ENCODE measurements at places on chromosomes 3 and 15.

DNA sequence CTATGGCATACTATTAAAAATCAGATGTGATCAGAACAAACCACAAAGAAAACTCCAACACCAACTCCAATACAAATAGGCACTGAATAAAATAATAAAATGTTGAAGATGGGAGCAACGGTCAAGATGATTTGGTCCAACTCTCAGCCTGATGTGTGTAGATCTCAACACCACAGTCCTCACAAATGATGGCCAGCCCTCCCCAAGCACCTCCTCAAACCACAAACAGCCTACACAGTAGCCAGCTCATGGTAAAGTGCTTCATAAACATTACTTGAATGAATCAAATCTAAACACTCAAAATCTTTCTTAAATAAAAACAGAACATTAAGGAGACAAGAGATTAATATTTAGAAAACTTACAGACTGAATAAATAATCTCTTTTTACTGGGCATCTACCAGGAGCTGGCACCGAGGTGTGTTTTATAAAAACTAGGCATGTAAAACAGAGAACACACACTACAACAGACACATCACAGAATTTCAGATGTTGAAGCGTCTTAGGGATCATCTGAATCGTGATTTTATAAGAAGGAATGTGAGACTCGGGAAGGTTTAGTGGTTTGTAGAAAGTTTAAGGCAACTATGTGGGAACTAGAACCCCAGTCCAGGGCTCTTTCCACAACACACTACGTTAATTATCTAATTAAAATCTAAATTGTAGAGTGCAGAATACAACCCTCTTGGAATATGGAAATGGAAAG, 102.4 kb downstream of the MYLK start:
- no peak for DNase-seq

GRCh38 chr3:119098003-119098402, 48.0 kb upstream of the TEX55 start:
- no peak for DNase-seq

GRCh38 chr3:4409415-4409814, 57.7 kb downstream of the SUMF1 start:
- DNase-seq: no peak

- DNase-seq: no peak
Measured at GRCh38 chr3:16523778-16524177, 10.3 kb upstream of the RFTN1 start.

- DNase-seq: no peak
Measured at GRCh38 chr3:62571916-62572315, 198.6 kb upstream of the FEZF2 start.

- no peak for DNase-seq
Measured at GRCh38 chr3:132772252-132772651, 50.0 kb upstream of the NPHP3 start.

DNA sequence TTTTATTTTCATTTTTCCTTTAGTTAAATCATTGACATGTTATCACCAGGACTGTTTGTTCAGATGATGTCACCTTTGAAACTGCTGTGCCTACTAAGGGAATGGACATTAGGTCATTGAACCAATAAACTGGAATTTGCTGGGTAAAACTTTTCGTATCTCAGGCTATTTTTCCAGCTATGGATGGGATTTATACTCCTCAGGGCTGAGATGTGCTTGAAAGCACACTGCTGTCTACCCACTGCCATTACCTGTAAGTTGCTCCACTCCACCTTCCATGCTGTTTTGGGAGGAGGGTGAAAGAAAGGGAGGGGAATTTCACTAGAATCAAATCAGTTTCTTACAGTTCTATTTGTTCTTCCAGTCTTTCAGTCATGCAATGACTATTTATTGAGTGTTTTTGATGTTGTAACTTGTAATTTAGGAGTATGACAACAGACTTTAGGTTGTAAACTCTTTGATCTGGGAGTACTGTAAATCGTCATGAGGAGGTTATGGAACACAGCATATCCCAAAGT, 11.3 kb downstream of the EHD4 start:
- no peak for DNase-seq

DNA sequence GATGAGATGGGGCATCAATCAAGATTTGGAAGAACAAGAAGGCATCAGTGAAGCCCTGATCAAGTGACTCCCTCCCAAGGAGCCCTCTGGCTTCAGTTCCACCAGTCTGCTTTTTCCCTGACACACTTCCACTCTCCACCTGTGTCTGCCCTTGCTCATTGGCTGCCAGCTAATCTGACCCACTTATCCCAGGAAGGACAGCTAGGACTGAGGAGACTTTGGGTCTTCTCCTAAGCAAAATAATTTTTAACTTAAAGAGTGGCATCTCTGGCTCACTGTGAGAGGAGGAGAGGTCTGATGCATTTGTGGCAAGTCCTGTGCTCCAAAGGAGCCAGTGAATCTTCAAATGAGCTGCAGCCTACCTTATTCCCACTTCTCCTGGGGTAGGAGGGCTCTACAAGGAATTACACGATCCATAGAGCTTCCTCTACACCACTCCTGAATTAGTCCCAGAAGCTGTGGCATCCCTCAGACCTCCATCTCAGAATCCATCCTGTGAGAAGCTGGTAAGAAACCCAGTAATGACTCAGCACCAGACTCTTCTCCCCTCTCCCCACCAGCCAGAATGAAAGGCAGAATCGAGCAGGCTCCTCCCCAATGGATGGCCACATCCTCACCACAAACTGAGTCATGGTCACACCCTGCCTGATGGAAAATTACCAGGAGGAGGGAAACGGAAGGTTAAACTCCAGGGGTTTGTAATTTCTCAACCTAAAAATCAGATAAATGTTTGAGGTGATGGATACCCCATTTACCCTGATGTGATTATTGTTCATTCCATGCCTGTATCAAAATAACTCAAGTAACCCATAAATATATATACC, 6.3 kb upstream of the PKM start:
- DNase-seq: no peak

- no peak for DNase-seq
Measured at GRCh38 chr3:116188231-116188785, 257.0 kb downstream of the LSAMP start.

- no peak for DNase-seq
Measured at GRCh38 chr3:101702726-101703125, 16.2 kb upstream of the RPL24 start.

DNA sequence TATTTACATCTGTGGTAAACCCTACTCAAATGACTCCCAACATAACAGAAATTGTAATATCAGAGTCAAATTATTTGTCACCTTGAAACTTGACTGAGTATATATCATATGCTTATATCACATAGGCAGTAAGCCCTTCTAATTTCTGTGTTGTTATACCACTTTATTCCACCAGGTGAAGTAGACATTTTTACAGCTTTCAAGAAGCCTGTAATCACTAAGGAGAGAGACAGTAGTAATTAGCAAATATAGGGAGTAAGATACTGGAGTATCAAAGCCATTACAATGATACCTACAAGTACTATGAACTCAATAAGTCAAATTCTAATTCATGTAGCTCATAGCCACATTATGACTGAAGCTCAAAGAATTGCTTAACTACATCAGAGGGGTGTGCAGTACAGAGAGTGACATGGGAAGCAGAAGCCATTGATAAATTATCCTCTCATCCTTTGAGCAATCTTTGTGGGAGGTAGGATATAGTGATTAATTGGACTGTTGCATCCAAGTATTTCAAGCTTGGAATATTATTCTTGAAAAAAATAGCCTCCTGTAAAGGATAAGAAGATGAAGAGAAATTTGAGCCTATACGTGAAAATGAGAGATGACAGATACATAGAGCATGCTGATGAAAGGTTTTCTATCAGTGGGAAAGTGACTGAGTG, 1005.9 kb downstream of the ZPLD1 start:
- DNase-seq: no peak

- no peak for DNase-seq
Measured at GRCh38 chr3:180036671-180037455, at the start of gene PEX5L. TSS of gene PEX5L (minus strand) at chr3:180036937. CDS start at chr3:180036599, 338 bp downstream.

GRCh38 chr3:173770011-173770410, 372.5 kb downstream of the NLGN1 start:
- no peak for DNase-seq

DNA sequence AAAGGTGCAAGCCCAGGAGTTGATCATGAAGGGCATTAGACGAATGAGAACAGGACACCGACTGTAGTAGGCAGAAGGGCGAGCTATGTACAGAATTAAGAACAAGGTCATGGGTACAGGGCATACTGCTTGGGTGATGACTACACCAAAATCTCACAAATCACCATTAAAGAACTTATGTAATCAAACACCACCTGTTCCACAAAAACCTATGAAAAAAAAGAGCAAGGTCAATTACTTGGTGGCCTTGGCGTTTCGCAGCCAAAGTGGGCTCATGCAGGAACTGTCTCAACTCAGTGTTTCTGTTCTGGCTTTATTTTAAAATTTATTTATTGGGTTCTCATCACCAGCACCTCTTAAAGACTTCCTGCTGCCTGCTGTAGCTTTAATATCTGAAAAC, 2.1 kb downstream of the KAT2B start:
- DNase-seq: no peak

DNA sequence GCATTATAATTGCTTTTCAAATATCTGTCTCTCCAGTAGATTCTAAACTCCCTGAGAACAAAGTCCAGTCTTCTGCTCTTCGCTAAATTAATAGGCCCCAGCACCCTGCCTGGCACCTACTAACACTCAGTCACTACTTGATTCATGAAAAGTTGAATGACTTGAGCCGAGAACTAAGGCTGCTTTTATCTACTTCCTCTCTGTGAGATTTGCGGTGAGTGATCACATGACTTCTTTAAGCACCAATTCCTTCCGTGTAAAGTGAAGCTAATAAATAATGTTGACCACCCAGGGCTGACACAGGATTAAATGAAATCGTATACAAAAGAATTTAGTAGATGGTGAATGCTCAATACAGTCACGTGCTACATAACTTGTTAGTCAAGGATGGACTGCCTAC, 44.6 kb upstream of the PGPEP1L start:
- no peak for DNase-seq

GRCh38 chr3:71062952-71063772, 520.4 kb downstream of the FOXP1 start:
- DNase-seq: no peak

- no peak for DNase-seq
Measured at GRCh38 chr3:64732576-64732975, 44.8 kb upstream of the ADAMTS9 start.

GRCh38 chr15:89515477-89515876, 19.1 kb upstream of the RHCG start:
- DNase-seq: no peak

DNA sequence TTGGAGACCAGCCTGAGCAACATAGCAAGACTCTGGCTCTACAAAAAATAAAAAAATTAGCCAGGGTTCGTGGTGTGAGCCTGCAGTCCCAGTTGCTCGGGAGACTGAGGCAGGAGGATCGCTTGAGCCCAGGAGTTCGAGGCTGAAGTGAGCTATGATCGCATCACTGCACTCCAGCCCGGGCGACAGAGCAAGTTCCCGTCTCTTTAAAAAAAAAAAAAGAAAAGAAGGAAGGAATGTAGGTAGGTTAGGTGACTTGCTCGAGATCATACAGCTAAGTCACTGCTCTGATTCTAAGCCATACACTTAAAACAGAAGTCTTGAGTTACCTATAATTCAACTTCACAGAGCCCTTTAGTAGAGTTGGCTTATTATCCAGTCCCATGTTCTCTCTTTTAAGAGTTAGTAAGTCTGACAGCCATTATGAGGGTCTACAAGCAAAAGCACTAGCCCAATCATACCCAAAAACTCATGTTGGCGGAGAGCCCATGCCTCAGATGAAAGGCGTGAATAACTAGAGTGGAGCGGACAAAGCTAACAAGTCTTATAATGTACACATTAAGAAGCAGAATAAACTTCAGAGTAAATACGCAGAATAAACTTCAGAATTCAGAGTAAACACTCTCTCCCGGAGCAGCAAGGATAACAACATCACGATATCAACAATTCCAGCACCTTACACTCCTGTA, 768 bp downstream of the AAGAB start:
- DNase-seq: no peak

DNA sequence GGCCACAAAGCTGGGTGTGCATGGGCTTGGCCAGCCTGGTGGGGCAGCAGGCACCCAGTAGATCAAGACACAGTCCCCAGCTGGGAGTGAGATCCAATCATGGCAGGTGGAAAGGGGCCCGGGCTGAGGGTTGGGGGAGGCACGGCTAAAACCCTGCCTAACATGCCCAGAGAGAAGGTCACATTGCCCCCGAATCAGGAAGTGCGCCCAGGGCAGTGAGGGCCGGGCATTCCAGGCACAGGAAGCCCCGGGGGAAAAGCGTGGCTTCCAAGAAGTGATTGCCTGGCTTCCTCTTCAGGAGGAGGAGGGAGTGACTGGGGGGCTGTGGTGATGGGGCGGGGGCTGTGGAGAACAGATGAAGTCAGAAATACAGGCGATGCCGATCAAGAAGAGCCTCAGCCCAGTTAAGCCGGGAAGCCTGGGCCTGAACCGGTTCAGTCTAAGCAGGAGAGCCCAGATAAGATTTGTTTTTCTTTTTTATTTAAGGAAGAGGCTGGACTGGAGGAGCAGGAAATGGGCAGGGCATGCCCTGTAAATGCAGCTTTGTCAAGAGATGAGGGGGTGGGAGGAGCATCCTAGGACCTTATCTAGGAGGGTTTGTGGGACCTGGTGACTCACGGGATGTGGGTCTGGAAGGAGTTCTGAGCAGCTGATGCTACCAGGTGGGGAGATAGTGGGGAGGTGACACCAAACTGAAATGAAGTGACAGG, 83.9 kb downstream of the CHSY1 start:
- peak; percentile 31 for DNase-seq

GRCh38 chr3:138678086-138678485, 69.5 kb downstream of the FAIM start:
- no peak for DNase-seq

- no peak for DNase-seq
Measured at GRCh38 chr15:51425517-51426040, 84.1 kb downstream of the GLDN start.

DNA sequence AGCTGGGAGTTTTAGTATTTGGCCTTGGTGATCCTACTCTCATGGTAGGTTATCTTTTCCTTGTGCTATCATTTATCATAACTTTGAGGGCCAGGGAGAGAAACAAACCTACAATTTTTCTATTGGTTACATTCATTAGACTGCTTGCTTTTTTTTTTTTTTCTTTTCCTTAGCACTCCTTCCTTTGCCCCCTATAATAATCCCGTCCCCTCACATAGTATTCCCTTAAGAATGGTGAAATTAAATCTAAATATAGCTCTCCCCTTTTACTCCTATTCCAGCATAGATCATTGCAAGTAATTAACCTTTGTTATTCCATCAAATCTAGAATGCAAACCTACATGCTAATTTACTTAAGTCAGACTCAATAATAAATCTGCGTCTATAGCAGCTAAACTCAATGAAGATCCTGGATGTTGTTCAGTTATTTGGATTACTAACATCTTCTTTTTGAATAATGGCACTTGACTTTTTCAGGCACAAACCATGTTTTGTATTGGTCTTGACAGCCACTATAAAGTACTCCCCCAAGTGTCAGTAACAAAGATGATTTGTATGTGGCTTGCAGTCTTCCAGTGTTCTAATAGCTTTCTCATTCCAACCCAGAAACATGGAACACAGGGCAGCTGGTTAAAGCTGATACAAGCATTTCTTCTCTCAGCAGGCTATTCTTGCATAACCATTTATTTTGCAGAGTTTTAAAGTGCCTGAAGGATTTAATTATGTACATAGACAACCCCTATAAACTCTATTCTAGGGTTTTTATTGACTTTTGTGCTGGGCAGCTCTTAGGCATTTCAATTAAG, 420.6 kb downstream of the MECOM start:
- no peak for DNase-seq

- DNase-seq: no peak
Measured at GRCh38 chr3:173342679-173343078, 54.9 kb upstream of the NLGN1 start.

GRCh38 chr15:58425185-58425584, 6.6 kb upstream of the LIPC start:
- DNase-seq: no peak
